ENCODE measurements at places on chromosomes 12 and 14.

DNA sequence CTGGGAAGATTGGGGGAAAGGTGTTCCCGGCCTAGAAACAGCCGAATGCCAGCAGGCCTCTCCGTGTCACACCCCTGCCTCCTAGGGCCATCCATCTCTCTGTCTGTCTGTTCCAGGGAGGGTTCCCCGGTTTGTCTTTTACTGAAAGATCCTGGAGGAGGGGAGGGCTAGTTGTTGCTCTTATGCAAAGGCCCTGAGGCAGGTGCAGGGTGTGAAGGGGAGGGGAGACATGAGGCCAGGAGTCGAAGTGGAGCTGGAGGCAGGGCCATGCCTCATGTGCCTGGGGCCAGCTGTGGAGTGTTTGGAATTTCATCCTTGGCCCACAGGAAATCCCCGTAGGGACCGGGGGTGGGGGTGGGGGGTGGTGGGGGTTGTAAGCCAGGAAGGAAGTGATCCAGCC is 8.7 kb upstream of the RCOR1 start:
- no peak for DNase-seq

- DNase-seq = peak; percentile 68
Measured at GRCh38 chr12:52029685-52030084, 21.6 kb upstream of the NR4A1 start.

DNA sequence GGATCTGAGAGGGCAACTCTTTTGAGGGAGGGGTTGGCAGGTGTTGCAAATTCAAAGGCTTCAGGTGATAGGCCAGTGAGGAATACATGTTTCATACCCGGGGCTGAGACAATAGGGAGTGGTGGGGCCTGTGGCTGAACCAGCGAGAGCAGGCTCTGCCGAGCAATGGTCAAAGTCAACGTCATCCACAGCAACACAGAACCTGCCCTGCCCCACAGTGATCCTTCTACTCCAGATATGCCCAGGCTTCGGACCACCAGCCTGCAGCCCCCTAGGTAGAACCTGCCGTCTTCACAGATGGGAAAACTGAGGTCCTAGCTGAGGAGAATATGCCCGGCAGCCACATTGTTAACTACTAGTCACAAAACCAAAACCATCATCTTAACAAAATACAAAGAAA is 4.1 kb downstream of the SERPINA1 start:
- DNase-seq = no peak

GRCh38 chr14:103013028-103013427 is 44.3 kb downstream of the CDC42BPB start:
- DNase-seq = no peak

DNA sequence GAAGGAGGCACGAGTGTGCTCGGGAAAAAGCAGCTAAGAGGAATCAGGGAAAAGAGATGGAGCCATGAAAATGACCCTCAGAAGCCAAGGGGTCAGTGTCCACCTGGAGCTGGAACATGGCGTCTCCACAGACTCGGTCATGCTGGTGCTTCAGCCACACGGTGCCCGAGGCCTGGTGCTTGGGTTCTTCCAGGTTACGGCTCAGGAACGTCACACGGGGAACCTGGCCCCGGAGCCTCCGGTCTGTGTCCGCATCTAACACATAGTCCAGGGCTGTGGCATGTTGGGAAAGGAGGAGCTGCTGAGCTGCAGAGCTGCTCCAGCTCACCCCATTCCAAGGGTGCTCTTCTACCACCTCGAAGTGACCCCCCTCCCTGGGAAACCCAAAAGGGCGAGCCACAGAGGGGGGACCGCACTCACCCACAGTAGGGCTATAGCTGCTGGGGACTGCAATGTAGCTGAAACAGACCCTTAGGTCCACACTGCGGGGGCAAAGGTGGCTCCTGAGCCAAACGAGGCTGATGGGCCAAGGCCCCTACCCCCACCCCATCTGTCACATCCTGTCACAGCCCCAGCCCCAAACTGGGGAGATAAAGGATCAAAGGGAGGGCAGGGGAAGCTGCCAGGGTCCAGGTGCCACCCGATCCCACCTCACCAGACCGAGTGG is 10.8 kb downstream of the ITGA7 start:
- no peak for DNase-seq

DNA sequence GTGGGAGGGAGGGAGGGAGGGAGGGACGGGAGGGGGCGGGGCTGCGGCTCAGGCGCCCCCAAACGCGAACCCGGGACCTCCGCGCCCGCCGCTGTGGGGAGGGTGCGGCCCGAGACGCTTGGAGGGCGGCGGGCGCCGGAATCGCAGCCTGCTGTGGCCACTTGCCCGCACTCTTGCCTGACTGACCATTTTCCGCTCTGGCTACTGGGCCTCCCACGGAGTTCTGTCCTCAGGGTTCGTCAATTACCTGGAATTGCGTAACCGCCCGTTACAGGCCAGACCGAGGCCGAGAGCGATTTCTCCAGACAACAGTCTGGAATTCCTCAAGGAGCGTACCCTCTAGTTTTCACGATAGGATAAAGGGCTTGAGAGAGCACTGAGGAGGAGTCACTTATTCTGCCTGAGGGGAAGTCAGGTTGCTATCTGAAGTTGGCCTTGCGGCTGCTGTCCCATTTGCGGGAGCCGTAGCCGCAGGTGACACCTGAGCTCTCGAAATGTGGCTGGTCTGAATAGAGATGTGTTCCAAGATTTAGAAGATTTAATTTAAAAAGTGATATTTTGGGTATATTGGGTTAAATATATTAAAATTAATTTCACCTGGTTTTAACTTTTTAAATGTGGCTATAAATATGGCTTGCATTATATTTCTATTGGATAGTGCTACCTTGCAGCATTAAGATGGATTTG is 446 bp upstream of the ZNF641 start:
- no peak for DNase-seq

- no peak for DNase-seq
Measured at GRCh38 chr12:119113496-119113986, 65.2 kb upstream of the HSPB8 start.

DNA sequence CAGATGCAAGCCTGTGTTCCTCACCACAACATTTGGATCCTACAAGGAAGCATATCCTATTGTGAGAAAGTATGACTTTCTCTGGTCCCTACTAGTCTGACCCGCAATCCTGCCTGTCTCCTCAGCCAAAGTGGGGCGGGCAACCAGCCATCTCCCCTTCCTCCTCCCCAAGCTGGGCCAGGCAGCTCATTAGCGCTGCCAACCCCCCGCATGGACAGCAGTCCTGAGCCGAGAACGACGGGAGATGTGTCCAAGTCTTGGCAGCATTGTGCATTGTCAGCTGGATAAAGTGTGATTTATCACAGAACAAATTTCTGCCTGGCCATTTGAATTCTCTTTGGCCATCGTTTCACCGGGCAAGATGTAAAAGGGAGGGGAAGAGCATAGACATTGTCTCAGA is 139.4 kb downstream of the SLC15A4 start:
- DNase-seq = no peak

DNA sequence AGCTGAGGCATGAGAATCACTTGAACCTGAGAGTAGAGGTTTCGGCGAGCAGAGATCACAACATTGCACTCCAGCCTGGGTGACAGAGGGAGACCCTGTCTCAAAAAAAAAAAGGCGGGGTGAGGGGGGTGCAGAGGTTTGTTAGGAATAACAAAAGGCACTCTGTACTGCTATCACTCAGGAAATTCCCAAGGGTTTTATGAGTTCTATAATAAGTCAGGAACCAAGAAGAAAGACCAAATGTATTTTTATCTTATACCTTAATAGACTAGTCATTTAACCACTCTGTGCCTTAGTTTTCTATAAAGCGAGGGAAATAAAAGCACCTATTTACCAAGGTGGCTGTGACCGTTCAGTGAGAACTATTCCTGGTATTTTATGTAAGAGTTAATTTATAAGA is 319.2 kb downstream of the GPHN start:
- DNase-seq = no peak

- no peak for DNase-seq
Measured at GRCh38 chr12:26345471-26346003, 150.2 kb downstream of the SSPN start.

- no peak for DNase-seq
Measured at GRCh38 chr12:77060883-77061240, 4.5 kb downstream of the E2F7 start.

GRCh38 chr14:79602045-79602444 is 609.3 kb downstream of the DIO2 start:
- no peak for DNase-seq

DNA sequence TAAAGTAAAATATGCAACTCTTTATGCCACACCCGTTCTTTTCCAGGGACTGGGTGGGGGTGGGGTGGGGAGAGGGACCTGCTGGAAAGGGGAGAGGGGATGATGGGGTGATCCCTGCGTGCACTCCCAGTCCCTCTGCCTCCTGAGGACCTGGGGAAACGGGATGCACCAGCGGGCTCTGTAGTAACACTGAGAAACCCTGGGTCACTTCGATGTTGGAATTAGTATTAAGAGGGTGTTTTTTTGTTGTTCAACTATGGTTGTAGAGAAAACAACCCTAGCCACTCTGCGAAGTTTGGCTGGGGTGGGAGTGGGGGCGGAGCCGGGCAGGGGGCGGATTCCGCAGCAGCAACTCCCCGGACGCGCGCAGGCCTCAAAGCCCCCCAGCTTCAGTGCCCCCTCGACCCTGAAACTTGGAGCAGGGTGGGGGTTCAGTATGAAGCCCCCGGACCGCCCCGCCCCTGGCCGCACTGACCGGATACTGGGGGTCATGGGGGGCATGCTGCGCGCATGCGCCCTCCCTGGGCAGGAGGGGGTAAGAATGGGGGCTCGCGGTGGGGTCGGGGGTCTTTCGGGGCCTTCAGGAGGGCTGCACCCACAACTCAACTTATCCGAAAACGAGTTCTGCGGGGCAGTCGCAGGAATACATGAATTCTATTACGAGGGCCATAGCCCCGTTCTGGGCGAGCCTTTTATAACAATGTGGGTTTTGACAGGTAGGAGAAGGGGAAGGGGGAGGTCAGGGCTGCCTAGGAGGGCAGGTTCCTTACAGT is 1.3 kb upstream of the ARHGEF25 start:
- DNase-seq = peak; percentile 72

GRCh38 chr14:52395728-52396127 is 81.6 kb downstream of the PTGER2 start:
- no peak for DNase-seq

GRCh38 chr12:19129486-19130223 is at the start of gene PLEKHA5:
Gene PLEKHA5 (plus strand): TSS chr12:19129733. CDS start chr12:19129800, 67 bp downstream.
- peak; percentile 94 for DNase-seq

GRCh38 chr12:107106241-107107025 is 13.1 kb upstream of the CRY1 start:
- DNase-seq = no peak

DNA sequence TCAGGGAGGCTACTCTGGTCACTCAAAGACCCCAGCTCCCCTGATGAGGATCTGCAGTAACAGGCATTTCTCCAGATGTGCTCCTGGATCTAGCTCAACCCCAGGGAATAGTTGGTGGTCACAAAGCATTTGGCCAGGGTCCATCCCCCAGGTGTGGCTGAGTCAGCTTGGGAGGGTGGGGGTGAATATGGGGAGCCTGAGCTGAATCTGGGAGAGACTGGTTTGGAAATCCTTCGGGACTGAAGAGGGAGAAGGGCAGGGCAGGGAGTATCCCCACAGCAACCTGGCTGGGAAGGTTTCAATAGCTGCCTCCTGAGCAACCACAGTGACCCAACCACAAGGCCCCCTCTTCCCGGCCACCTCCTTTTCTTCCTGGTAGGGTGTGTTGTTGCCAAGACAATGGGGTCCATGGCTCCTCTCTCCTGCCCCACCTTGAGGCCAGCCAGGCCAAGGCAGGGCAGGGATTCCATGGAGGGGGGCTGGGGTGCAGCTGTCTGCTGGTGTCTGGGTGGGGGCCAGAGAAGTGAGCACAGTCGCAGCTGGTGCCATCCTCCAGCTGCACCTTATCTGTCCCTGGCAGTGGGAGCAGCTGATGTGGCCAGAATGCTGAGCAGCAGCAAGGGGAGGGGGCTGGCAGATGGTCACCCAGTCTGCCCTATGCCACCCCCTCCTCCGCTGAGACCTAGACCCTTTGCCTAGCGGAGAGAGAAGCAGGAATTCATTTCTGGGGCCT is 5.5 kb downstream of the ASIC1 start:
- DNase-seq = no peak

GRCh38 chr12:13606290-13606689 is 375.1 kb downstream of the GRIN2B start:
- DNase-seq = no peak

DNA sequence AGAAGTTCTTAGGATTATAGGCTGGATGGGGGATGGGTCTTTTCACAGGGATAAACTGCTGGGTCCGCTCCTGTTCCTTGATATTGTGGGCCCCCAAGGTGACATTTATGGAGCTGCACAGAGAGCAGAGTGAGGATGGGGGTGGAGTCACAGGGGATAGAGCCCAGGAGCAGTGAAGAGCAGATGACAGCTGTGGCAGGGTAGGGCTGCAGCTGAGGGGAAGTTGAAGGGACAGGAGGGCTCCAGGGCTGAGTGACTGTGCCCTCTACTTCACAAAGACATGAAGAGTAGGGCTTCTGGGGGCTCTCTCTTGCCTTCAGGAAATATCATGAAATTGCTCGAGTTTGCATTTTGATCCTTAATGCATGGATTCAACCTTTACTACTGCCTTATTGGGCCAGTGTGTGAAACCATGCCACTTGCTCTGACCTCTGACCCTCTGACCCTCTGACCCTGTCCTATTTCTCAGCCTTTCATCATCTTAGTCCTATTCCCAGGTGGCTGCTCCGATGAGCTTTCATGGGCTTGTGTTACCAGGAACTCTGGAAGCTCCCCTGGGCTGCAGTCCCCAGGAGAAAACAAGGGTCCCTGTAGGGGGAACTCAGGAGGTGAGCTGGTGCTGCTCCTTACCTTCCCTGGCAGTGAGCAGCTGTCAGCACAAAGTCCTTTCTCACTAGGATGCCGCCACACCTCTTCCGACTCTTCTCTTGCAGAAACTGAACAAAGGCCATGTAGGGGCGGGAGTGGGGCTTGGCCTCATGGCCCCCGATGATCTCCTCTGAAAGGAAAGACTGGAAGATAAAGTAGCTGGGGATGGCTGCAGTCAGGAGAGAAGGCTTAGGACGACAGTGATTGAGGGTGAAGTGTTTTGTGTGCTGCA is 1.6 kb downstream of the GZMH start:
- no peak for DNase-seq

GRCh38 chr12:21971344-21971743 is 30.1 kb upstream of the ABCC9 start:
- DNase-seq = no peak

GRCh38 chr14:69708049-69708448 is 58.9 kb upstream of the SRSF5 start:
- DNase-seq = no peak

- DNase-seq = no peak
Measured at GRCh38 chr12:23909551-23909950, 39.9 kb downstream of the SOX5 start.

DNA sequence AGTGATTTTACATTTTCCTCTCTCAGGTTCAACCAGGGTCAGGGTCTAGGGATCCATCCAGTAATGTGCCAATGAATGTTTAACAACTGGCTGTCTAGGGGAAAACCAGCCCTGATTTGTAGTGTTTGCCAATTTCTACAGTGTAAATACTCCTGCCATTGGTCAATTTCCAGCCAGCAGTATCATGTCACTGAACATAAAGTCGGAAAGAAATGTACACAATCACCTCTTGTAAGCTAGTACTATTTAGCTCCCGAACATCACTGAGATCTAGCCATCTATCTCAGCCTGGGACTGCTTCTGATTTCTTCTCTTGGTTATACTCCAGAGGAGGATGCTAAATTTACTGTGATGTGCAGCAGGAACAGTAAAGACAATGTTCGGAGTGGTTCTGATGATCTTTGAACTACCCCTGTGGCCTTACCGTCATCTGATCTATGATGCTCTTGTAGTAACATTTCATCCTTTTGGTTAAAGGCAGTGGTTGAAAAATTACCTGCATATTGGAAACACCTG is 36.7 kb upstream of the EGLN3 start:
- DNase-seq = no peak

GRCh38 chr14:36857136-36857535 is 195.5 kb downstream of the PAX9 start:
- DNase-seq = no peak

Measured in SK-N-SH (cell line).